Lower leg skin (tissue), 4 donors: ENCODE measurements at places on chromosomes 12 and 14.
A peak's percentile ranks its signal among the peaks of the same experiment; 100 is the strongest.

GRCh38 chr12:6960593-6961277 is 9.6 kb downstream of the PTPN6 start:
- no peak for DNase-seq

GRCh38 chr12:115440438-115440837 is 756.5 kb upstream of the TBX3 start:
- no peak for DNase-seq

DNA sequence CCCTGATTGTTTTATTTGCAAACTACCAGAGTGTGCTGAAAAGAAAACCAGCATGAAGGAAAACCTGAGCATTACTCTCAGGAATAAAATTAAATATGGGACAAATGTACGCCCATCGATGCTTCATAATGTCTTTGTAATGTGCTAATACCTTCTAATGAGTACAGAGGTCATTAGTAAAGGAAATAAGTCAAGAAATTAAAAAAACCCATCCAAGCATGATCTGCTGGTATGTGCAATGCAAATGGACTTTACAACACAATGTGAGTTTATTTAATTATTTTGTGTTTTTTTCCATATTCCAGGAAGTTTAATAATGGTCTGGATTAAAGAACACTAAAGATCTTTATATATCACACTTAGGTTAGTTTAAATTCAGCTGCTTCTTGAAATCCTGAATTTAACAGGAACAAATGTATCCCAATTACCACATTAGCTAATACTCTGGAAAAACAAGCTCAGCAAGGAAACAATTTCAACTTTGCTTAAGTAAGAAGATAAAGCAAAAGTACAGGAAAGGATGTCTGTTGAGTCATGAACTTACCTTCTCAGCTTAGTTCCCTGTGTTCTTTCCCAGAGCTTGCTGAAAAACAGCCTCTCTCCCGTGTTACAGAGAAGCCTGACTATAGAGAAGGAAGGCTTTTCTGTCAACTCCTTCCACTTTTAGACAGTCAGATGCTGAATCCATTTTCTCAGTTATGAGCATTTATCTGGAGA is 179.3 kb upstream of the TMEM260 start:
- no peak for DNase-seq

DNA sequence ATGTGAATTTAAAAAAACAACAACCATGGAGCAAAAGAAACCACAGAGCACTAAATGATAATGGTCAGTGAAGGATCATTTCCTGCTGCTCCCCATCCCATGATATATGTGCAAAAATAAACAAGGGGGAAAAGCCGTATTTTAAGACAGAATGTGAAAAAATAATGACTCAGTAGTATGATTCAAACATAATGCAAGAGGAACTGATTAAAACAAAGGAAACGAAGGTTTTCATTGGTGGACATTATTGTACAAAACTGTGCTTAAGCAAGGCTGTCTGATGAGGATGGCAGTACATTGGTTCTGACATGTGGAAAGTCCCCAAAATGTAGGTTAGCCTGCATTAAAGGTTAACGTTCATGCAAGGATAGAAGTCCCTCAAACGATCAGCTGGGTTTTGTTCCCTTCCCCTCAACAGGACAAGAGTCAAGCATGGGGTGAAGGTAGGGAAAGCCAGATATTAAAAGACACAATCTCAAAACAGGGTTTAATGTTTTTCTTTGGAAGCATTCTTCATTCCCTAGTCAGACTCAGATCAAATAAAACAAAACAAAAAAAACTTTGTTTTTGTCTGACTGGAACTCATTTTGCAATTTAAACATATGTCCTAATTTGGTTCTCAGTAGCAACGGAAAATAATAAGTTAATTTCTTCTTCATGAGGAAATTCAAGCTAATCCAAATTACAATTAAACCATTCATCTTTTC is 26.3 kb upstream of the PTGDR start:
- no peak for DNase-seq

GRCh38 chr14:80446356-80446755 is 235.1 kb upstream of the DIO2 start:
- DNase-seq, result no peak

DNA sequence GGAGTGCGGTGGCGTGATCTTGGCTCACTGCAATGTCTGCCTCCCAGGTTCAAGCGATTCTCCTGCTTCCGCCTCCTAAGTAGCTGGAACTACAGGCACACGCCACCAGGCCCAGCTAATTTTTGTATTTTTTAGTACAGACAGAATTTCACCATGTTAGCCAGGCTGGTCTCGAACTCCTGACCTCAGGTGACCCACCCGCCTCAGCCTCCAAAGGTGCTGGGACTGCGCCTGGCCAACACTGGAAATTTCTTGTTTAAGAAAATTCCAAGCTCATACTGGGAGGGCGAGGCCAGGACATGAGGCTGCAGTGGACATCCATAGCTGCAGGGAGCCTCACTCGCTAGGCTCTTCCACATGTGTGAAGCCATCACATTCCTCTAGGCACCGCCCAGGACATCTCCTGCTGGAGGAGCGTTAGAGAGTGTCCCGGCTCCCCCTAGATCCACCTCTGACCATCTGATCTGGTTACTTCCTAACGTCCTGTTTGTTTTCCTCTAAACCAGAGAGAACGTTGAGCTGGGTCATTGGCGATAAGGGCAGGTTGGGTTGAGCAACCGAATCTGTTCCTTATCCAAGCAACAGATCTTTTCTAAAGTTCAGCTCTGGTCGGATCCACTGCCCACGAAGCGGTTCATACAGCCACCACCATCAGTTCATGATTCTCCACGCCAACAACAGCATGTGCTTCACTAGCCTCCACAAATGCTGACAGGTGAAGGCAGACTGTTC is 108.2 kb upstream of the MED13L start:
- no peak for DNase-seq

- DNase-seq, result no peak
Observed at GRCh38 chr14:23172574-23172973, 10.9 kb downstream of the SLC7A8 start.

- peak; percentile 78 for DNase-seq
Observed at GRCh38 chr14:22386924-22387775, 201.9 kb downstream of the DAD1 start.

DNA sequence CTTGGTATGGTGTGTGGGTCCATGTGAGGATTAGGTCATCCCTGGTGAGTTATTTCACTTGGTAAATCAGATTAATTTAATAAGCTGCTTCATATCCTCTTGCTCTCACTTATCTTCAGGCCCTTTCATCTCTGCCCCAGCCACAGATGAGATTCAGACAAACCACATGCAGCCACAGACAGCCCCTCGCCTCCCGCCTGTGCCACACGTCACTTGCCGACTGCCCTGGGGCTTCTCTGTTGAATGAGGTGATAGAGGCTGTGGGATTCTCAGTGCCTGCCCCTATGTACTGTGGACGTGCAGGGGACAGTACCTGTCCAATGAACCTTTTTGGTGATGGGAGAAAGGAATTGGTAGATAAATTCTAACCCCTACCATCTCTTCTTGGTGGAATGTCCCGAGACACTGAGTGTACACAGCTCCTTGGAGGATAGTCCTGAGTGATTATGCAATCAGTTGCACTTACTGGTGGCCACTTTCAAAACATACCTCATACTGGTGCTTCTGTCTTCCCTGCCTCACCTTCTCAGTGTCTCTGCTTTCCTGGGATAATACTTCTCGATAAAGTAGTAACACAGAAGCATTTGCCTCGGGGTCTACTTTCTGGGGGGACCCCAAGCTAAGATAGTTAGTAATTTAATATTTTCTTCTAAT is 248.7 kb downstream of the TTC6 start:
- no peak for DNase-seq

DNA sequence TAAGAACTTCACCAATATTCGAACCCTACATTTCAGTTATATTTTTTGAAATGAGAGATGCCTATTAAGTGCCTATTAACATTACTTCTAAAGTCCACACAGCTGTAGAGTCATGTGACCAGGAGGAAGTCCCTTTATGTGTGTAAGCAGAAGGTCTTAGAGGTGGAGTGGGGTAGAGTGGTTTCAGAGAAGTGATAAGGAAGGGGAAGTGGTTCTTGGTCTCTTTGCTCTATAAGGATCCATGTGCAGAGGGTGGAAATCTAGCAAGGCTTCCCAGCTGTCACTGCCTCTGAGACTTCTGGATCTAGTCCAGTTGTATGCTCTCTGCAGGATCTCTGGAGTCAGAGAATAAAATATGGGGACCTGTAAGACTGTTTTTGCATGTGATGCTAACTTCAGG is 673.9 kb downstream of the FLRT2 start:
- no peak for DNase-seq

- no peak for DNase-seq
Observed at GRCh38 chr14:87754520-87755223, 238.3 kb downstream of the GALC start.

- no peak for DNase-seq
Observed at GRCh38 chr12:127245437-127245836, 1021.5 kb upstream of the TMEM132C start.
